NCI-H524 treated with DMSO at 0.1 percent for 48 hours (cell line): ENCODE measurements at places on chromosomes 5 and 9.

- no peak for DNase-seq
Measured at GRCh38 chr5:13771011-13771571, 173.4 kb downstream of the DNAH5 start.

- DNase-seq, result peak; percentile 21
Measured at GRCh38 chr5:34555699-34556508, 100.2 kb upstream of the RAI14 start.

- DNase-seq, result no peak
Measured at GRCh38 chr5:176823869-176824412, 13.6 kb downstream of the UNC5A start.

DNA sequence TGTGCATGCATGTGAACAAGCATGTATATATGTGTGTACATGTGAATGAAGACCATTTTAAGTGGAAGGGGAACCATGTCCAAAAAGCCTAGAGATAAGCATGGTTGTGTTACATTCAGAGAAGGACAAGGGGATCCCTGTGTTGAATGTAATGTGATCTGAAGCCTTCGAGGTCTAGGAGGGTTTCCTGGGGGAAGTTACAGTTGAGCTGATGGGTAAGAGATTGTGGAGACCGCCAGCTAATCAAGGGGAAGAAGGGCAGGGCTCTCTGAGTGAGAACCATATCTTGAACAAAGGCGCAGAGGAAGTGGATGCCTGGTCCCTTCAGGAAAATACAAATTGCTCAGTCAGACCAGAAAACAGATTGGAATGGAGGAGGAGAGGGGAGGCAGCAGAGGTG is 45.5 kb upstream of the TNFSF15 start:
- no peak for DNase-seq

DNA sequence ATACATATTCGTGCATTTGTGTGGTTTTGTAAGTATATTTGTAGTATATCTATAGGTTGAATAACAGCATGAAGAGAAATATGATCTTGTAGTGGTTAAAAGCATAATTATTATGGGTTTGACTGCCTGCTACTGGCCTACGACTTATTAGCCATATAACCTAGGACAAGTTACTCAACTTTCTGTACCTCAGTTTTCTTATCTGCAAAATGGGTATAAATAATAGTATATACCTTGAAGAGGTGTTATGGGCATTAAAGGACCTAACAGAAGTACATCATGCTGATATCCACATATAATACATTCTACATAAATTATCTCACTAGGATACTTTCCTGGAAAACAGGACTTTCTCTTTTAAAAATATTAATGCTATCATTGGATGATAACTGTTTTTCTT is 118.3 kb upstream of the ELL2 start:
- DNase-seq, result no peak

DNA sequence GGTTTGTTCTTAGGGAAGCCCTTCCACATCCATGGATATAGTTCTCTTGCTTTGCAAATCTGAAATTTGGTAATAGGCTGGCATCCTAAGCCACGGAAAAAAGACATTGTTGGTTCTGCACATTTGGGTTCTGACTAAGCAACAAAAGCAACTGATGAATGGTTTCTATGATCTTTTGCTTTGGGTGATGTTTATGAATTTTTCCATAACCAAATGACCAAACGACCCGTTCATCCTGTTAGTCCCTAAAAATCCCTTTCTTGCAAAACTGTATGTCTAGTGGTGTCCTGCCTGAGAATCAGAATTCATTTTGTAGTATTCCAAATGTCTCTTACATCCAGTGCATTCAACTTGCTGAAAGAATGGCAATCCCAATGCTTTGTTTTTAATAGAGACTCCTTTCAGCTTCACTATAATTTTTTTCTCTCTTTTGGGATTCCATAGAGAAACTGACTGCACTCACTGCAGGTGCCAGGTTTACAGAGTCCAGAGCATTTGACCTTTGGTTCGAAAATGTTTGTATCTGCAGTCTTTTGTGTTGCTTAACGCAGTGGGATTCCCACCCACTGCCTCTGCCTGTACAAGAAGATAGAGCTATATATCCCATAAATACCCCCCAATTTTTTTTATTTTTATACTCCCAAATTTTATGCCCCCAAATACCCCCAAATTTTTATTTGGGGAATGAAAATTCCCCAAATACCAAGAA is 4.7 kb downstream of the SPTAN1 start:
- DNase-seq, result no peak

- DNase-seq, result no peak
Measured at GRCh38 chr9:133494636-133495326, 15.9 kb upstream of the SLC2A6 start.

DNA sequence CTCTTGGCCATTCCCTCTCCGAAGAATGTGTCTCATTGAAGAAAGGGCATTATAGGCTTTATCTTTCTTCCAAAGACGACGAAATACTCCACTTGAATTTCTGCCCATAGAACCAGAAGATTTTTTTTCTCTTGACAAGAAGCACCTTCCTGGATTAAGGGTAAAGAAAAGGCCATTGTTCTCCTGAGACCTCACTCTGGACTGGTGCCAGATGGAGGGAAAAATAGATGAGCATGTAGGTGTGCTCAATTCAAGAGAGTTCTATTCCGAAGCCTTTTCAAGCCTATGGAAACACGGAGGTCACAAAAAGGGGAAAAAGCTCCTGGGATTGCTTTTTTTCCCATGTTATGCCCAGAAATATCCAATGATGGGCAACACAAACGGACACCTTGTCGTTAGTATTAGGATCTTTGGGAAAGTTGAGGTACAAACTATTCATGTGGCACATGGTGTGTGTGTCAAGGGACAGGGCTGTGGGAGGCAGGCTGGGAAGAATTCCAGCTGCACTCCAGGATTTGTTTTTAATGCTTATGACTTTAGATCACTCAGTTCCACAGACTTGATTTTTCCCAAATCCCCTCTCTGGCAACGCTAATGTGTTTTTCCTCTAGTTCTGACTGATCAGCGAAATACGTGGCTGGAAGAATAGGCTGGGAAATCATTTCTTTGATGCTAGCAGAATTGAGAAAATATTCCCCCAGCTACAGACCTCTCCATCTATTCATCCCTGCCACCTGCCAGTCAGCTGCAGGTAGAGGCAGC is 89.9 kb downstream of the SIL1 start:
- no peak for DNase-seq

DNA sequence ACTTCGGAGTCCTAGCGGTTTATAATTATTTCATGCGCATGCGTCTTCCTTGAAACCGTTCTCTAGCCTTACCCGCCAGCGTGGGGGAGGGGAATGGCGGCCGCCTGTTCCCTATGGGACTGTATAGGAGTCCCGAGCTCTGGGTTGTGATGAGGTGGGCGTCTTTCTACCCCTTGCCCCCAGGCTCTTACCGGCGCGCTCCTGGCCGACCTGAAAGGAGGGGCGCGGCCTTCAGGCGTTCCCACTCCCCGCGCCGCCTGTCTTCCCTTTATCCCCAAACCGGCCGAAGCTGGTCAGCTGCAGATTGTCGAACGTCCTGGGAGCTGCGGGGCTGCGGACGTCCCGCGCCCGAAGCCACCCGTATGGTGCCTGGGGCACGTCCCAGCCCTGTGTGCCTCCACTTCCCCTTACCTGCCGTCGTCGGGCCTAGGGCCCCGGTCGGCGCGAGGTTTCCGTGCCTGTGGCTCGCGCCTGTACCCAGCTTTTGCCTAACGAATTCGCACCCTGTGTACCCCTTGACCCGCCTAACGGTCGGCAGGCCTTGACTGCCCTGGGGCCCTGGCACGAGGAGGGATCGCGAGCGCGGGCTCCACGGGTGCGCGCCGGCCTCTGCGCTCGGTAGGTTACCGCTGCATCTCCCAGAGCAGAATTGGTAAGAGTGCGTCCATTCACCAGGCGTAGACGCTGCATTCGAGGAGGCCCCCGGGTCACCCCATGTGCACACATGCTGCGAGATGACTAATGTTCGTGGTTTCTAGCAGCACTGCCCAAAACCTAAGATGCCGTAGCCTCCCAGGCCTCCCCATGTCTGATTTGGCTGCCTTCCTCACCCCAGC is 653 bp upstream of the HNRNPH1 start:
- DNase-seq, result no peak

DNA sequence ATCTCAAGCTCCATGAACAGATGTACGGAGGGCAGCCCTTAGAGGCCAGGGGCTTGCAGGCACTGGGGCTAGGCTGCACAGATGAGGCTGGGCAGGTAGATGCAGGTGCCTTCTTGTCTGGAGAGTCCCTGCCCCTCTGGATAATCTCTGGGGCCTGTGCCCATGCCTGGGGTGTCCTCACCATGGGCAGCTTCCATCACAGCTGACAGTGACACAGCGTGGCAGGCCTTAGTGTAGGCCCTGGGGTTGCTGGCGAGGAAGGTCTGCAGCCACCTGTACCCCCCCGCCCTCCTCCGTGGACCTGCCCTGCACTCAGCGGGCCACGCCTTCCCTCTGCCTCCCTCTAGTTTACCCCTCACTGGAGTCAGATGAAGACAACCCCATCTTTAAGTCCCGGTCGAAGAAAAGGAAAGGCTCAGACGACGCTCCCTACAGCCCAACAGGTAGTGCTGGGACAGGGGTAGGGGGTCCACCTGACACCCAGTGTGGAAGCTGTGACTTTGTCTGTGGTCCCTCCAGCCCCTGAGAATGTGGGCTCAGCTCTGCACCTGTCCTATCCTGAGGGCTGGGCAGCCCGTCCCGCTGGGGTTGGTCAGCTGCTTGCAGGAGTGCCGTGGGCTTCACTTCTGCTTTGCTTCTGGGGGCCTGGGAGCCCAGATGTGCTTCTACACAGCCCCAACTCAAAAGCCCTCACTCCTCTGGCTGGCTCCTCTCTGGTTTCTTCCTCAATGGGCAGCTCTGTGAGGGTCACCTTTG is 98.4 kb downstream of the PHF2 start:
- DNase-seq, result no peak

- DNase-seq, result no peak
Measured at GRCh38 chr9:134494273-134494815, 147.3 kb upstream of the COL5A1 start.

- DNase-seq, result no peak
Measured at GRCh38 chr9:128764361-128764760, 7.4 kb downstream of the ZER1 start.

DNA sequence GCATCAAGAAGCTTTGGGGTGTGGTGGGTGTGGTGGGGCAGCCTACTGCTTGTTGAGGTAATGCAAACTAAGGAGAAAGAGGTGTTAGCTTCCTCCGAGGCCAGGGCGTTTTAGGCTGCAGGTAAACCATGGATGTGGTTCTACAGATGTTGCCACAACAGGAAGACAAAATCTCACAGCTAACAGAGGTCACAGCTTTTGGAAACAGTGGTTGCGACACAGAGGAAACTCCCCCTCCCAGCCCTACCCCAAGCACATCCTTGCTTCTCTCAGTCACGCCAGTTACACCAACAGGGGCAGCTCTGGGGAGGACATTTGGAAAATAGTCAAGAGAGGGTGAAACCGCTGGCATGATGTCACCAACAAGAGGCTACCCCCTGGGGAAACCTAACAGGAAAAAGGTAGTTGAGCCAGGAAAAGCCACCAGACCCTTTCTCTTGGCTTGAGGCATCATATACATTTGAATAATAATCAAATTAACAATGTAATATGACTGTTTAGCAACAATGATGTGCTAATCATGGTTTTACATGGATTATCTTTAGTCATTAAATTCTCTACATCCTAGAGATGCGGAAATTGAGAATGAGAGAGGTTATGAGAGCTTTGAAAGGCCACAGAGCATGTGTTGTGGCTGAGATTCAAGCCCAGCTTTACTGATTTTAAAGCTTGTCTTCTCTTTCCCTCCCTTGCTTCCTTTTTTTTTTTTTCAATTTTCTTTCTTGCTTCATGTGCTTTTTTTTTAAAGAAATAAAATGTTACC is 82.2 kb upstream of the IL12B start:
- DNase-seq, result no peak

- DNase-seq, result peak; percentile 26
Measured at GRCh38 chr5:127878174-127878750, 175.1 kb downstream of the CCDC192 start.

- DNase-seq, result peak; percentile 35
Measured at GRCh38 chr5:113447498-113448050, 12.8 kb upstream of the TSSK1B start.

- DNase-seq, result no peak
Measured at GRCh38 chr5:134090522-134090921, 24.0 kb upstream of the TCF7 start.

- no peak for DNase-seq
Measured at GRCh38 chr9:98187926-98188325, 4.5 kb downstream of the CORO2A start.

DNA sequence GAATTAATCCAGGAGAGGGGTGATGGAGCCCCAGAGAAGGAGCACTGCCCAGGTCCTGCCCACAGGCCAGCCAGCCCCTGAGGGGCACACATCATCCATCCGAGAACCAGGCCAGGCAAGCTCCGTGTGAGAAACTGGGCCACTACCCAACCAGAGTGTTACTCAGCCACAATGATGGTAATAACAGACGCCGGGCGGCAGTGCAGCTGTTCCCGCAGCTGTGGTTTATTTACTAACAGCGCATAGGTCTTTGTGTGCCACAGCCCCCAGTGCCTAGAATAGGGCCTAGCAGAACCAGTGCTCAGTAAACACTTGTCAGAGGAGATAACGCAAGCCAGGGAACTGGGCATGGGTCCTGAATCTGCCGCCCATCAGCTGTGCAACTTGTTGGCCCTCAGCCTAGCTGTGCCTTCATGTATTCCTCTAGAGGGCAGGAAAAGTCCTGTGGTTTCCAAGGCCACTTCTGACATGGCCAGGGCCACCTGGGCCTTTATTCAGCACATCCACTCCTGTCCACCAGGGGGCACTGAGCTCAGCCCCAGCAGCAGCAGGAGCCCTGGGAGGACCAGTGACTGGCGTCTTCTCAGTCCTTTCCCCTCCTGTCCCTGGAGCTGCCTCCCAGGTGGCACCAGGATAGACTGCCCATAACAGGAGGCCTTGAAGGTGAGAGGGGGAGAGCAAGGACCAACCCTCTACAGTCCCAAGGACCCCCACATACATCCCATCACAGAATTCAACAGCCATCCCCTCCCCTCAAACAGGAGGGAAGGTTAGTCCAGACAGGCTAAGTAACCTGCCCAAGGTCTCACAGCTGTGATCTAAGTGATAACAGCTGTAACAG is 2.1 kb downstream of the MXD3 start:
- DNase-seq, result peak; percentile 1

DNA sequence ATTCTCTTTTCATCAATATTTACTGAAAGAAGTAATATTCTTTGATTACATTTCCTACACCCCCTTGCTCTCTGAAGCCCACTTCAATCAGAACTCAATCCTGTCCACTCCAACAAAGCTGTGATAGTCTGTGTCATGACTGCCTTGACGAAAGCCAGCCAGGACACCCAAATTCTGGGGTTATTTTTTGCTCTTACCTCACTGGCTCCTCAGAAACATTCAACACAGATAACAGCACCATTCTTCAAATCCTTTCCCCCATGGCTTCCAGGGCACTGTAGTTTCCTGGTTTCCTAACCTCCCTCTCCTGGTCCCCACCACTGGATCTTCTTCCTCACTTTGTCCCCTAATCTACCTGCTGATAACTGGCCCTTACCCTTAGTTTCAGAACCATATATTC is 106.1 kb upstream of the FER start:
- no peak for DNase-seq

DNA sequence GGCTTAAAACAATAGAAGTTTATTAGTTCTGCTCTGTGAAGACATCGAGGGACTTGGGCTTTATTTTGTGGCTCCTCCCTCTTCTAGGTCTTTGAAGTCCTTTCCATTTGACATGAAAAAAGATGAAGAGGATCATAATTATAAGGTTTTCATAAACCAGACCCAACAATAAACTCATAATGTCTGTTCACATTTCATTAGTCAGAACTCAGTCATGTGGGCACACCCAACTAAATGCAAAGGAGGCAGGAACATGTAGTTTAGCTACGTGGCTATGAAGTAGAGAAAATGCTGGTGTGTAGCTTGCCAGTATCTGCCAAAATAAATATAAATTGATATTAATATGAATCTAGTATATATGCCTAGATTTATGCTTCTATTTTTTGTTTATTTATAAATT is 393.9 kb upstream of the C9orf72 start:
- DNase-seq, result no peak

GRCh38 chr9:11933926-11934325 is 759.3 kb upstream of the TYRP1 start:
- DNase-seq, result no peak
